ENCODE measurements at places on chromosomes 16 and 17.

- DNase-seq: no peak
Measured at GRCh38 chr17:59811209-59811608, 81.5 kb downstream of the TUBD1 start.

GRCh38 chr16:7638306-7638705, 305.7 kb downstream of the RBFOX1 start:
- DNase-seq: no peak

GRCh38 chr16:22353933-22354541, 20.4 kb downstream of the CDR2 start:
- no peak for DNase-seq

DNA sequence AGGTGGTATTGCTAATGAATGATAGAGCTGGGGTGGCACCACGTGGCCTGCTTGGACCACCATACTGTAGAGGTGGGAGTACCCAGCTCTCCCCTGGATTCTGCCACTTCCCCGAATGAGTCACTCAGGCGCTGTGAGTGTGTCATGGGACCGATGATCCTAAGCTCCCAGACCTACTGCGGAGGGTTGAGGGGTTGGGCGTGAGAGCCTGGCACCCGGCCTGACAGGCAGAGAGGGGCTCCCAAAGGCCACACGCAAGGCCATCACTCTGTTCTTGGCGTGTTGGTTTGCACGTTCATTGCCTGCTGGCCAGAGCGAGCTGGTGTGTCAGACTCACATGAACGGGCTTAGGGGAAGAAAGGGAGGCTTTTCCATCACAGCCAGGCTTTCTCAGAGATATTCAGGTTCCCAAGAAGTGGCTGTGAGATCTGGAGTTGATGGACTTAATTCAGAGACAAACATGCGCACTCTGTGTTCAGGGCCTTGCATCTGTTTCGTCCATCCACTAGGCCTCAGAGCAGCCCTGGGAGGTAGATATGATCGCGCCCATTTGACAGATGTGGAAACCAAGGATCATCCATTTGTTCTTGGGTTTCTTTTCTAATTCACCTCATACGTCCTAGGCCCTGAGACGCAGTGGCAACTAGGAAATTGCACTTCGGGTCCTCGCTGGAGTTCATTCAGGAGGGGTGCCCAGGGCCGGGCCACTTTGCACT, 41.4 kb downstream of the CMIP start:
- DNase-seq: no peak

DNA sequence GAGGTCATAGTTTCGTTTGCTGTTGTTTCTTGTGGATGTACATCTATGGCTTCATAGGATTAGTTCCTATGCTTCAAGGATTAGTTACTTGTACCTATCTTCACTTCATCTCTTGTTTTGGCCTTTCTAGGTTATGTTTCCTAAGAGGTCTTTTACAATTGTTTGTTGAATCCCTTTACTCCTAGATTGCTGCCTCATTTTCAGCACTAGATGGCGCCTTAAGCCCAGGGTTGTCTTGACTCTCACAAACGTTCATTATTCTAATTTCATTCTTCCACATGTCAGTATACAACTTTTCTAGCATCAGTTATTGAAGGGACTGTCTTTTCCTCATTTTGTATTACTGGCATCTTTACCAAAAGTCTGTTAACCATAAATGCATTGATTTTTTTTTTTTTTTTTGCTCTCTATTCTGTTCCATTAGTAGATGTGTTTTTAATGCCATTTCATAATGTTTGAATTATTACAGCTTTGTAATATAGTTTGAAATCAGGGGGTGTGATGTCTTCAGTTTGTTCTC, 45.0 kb upstream of the NACA2 start:
- peak; percentile 27 for DNase-seq

- DNase-seq: no peak
Measured at GRCh38 chr17:72405662-72406230, 284.9 kb downstream of the SOX9 start.

DNA sequence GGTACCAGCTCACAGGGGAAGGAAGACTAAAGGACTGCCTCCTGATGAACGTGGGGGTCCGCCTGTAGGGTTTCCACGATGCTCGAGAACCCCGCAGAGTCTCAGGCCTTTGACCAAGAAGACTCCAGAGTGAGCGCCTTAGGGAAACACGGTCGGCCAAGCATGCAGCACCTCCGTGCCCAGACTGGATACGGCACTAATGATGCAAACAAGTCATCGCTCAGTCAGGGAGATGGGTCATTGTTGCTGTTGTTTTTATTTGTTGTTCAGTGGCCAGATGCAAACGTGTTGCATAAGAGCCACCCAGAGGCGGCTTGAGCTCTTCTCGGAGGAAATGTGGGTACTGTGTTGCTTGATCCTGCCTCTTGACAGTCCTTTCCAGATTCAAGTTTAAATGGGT, 19.3 kb upstream of the RBFOX3 start:
- DNase-seq: no peak

GRCh38 chr16:79297805-79298204, 302.7 kb downstream of the MAF start:
- DNase-seq: no peak

DNA sequence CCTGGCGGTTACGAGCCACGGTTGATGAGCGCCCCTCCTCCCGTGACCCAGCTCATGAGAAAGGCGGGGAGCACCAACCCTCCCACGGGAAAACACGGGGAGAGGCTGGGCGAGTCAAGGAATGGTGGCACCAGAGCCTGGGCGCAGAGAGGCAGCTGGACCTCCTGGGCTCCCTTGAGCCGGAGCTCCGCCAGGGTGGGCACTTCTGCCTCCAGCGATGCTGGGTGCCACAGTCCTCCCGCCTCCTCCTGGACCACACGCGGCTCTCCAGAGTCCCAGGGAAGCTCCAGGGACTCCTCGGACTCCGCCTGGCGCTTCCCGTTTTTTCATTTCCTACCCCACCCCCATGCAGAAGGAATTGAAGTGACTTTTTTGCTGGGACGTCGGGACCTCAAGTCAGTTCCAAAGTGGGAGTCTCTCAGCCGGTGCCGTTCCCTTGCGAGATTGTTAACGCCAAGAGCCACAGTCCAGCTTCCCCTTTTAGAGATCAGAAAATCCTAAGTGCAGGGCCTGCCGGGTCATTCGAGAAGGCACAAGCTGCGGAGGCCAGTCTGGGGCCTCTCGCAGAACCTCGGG, 6.6 kb upstream of the CBX8 start:
- DNase-seq: no peak

- no peak for DNase-seq
Measured at GRCh38 chr17:5780476-5780875, 196.2 kb upstream of the NLRP1 start.

DNA sequence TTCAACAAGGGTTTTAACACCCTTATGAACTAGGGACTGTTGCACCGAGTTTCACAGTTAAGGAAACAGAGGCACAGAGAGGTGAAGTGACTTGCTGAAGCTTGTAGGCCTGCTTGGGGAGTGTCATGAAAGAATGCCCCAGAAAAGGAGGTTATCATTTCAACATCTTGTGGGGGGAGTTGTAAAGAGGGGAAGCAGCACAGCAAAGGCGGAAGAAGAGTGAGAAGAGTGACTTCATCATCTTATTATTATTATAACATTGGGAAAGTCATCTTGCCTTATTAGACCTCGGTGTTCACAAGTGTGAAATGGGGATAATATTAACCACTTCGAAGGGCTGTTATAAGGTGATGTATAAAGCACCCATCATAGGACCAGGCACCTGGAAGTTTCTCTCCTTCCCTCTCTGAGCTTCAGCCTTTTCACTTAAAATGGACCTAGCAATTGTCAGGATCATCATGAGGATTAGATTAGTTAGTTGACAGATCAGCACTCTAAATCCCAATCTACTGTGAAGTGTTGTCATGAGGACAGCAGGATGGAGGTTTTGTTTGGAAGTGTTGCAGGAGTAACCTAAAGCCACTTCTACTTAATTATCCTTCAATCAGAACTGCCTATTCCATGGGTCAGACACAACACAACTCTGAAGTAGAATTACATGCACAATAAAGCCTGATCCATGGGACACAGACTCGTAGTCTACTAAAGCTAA, 2.3 kb downstream of the CCL4 start:
- no peak for DNase-seq

GRCh38 chr16:11611871-11612664, 25.3 kb upstream of the LITAF start:
- DNase-seq: no peak

DNA sequence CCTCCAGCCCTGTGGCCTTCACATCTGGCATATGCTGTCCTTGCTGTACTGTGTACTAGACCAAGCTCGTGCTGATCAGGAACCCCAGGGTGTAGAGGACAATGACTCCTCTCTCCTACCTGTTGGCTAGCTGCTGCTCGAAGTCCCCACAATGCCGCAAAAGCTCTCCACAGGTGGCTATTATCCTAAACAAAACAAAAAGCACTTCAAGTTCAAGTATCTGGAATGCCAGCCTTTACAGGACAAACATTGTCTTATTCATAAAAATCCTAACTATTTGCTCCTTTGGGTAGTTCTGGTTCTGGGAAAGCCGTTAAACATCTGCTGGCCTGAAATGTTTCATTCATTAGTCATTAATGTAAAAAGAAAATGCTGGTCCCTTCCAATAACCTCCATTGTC, 42.8 kb downstream of the COG7 start:
- no peak for DNase-seq

DNA sequence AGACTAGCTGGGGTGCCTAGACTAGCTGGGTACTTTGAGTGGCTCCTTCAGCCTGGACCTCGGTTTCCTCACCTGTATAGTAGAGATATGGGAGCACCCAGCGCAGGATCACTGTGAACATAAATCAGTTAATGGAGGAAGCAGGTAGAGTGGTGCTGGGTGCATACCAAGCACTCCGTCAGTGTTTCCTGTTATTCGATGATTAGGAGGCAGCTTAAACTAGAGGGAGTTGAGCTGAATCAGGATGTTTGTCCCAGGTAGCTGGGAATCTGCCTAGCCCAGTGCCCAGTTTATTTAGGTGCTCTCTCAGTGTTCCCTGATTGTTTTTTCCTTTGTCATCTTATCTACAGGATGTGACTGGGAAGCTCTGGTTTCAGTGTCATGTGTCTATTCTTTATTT, 8.4 kb upstream of the TMEM235 start:
- no peak for DNase-seq

DNA sequence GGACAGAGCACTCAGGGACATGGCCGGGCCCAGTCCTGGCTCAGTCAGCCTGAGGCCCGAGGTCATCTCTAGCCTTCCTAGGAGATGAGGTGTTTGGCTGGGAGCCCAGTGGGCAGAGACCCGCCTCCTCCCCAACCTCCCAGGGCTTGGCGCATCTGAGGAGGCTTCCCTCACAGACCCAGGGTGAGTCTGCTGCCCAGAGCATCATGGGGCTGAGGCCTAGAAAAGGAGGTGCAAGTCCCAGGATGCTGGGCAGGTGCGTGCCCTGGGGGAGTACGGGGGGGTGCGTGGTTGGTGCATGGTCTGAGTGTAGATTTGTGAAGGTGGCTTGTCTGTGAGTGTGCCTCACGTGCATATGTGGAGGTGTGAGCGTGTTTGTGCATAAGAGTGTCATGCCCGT, 4.7 kb downstream of the PDE6G start:
- DNase-seq: no peak

- DNase-seq: no peak
Measured at GRCh38 chr17:67488161-67488560, 111.1 kb downstream of the PITPNC1 start.

GRCh38 chr16:83068686-83069085, 441.9 kb downstream of the CDH13 start:
- DNase-seq: no peak

DNA sequence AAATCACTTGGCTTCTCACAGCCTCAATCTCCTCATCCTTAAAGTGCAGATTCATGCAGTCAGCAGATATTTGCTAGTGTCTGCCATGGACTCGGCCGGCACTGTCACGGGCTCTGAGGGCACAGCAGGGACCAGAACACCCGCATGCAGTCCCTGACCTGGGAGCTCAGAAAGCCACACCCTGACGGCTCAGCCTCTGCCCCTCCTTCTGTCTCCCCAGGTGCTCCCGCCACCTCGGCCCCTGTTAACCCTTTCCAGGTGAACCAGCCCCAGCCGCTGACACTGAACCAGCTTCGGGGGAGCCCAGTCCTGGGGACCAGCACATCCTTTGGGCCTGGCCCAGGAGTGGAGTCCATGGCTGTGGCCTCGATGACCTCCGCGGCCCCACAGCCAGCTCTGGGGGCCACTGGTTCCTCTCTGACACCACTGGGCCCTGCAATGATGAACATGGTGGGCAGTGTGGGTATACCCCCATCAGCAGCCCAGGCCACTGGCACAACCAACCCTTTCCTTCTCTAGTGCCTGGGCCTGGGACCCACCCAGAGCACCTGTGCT, 28.7 kb downstream of the B9D1 start:
- DNase-seq: no peak

DNA sequence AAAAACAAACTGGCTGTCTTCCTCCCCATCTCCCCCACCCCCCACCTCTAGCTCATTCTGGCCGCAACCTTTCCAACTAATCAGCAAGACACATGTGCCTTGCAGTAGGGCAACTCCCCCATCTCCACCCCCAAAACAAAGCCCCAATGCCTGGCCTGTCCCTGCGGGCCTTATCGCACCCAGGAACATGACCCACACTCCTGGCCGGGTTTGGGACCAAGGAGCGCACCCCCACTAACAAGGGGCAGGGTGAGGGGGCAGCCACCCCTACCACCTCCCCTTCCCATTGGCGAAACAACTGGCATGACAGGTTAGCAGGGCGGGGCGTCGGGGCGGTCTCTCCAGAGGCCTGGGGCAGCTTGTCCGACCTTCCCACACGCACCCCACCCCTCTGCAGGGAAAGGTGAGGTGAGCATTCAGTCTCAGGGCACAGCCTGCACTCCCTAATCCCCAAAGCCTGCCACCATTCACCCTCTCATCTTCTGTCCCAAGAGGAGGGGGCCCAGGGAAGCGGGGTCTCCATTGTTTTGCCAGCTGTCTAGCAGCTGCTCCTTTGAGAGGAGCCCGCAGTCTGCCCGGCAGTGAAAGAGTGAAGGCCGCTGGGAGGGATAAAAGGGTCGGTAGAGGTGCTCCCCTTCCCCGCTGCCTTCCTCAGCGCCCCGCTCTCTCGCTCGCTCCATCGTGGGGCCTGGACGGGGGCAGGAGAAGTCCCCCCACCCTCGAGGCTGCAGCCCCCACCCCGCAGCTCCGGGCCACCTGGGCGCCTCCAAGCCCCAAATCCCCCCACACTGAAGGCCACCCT, 765 bp downstream of the MYO18A start:
- DNase-seq: no peak

DNA sequence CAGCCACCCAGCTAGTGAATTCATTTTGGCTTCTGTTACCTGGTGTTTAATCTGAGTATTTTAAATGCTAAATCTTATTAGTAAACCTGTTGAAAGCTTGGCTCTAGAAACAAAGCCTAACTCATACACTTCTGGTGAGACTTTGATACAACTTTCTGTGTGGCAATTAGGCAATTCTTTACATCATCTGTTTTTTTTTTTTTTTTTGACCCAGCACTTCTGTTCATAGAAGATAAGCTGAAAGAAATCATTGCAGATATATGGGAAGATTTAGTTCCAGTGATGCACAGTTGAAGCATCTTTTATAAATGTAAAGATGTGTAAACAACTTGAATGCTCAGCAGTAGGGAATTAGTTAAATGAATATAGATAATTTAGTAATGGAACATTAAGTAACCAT, 21.7 kb upstream of the ABCC11 start:
- no peak for DNase-seq

GRCh38 chr16:30121741-30122571, 1.1 kb downstream of the MAPK3 start:
- no peak for DNase-seq
